CD8-positive, alpha-beta memory T cell (primary cell): ENCODE measurements at places on chromosomes 11 and 22.

DNA sequence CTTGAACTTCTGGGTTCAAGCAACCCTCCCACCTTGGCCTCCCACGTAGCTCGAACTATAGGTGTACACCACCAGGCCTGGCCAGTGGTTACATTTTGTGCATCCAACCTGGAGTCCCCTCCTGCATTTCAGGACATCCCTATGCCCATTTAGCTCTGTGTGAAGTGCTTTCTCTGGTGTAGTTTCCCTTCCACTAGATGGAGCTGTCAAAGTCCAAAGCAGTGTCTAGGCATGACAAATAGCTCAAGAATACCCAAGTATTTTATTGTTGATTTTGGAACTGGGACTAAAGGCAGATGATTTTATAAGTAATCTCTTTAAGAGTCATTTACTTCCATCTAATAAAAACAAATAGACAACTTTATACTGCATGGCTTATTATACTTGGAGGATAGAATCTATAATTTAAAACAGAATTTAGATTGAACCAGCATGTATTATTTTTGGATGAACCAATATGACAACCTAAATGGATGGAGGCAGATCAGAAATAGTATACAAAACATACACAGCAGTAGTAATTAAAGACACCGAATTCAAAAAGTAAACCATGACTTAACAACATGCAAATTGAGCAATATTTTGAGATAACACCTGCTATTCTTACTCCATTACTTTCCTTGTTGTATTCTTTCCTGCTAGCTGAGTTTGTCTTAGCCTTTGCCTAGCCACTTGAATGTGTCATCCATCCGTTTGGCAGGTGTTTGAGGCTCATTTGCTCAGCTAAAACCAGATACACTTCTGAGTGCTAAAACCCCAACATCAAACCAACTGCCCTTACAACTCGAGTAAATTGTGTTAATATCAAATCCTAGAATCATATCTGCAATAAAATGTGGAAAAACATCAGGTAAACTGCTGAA, 37.7 kb downstream of the EIF4ENIF1 start:
- peak; percentile 21 for DNase-seq

DNA sequence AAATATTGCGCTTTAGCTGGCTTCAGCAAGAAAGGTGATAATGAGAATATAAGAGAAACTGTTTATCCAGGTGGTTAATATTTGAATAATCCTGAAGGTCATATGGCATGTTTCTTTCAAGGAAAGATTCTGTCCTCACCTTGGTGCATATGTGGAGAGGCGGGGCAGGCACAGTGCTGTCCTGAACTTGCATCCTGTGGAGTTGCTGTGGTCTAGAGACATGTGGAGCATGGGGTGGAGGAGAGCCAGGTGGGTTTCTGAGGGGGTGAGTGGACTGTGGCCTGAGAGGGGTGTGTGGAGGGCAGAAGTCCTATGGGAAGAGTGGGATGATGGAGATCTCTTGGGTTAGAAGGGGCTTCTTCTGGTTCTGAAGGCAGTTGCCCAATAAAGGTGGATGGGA, 65.5 kb downstream of the GRIK4 start:
- DNase-seq: no peak

DNA sequence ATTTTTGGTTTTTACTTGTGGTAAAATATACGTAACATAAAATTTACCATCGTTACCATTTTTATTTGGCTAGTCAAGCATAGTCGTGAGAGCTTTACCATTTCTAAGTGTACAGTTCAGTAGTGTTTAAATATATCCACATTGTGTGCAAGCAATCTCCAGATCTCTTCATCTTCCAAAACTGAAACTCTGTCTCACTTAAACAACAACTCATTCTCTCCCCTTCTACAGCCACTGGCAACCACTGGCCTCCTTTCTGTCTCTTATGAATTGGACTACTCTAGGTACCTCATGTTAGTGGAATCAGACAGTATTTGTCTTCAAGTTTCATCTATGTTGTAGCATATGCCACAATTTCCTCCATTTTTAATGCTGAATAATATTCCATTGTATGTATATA, 37.4 kb downstream of the SMC1B start:
- no peak for DNase-seq

DNA sequence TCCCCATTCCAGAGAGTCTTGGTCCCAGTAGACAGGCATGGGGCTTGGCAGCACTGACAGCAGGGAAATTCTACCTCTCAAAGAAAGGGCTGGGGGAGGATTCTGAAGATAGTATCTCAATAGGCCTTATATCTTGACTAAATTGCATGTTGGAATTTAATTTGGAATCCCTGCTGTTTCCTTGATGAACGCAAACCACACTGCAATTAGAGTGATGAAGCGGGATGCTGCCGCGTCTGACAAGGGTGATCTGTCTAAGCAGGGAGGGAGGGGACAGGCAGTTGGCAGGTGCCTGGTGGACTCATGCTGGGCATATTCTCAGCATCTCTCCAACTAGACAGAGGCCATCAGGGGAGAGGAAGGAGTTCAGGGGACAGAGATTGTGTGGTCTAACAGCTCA, 48.4 kb downstream of the COMMD9 start:
- no peak for DNase-seq

- DNase-seq: no peak
Measured at GRCh38 chr22:31852691-31853421, 91.5 kb upstream of the YWHAH start.

- no peak for DNase-seq
Measured at GRCh38 chr11:1012740-1013630, 23.5 kb downstream of the MUC6 start.

DNA sequence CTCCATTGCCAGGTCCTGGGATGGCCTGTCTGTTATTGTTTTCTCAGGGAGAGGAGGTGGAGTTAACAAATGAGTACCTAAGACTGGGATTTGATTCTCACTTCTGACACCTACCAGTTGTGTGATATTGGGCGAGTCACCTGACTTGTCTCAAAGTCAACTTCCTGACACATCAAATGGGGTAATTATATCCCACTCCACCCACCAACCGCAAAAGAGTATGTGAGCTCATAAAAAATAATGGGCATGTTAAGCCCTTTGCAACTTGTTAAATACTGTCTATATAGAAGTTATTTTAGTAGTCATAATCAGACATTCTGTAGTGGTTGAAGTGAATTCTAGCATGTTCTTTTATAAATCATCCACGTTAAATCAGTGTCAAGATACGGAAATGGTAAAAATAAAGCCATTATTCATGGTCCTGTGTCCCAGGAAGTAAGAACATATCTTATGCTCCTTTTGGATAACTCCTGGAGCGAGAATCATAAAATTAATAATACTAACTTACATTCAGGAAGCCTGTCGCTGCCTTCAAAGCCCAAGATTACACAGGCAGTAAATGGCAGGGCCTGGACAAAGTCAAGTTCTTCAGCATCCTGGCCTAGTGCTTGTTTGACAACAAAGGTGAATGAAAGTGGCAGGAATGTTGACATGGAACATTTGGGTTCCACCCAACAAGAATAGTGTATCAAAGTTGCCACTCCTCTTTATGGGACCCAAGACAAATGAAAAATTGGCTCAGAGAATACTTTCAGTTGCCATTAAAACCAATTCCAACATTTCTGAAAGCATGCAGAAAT, 54.3 kb downstream of the SYTL2 start:
- DNase-seq: peak; percentile 71

DNA sequence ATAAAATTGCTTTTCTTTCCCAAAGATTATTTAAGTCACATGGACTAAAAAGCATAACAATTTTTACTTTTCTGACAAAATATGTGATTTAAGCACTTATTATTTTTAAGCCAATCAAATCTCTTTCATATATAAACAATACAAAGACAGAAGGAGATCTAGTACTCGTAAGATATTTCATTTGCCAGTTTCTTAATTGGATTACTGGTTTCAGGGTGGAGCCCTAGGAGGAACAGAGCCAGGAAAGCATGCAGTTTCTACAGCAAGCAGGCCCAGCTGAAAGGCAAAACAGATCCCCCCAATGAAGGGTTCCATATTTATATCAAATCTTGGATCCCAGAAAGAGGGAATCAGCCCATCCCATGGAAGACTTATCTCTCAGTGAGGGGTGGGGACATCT, 177.0 kb downstream of the KIF18A start:
- no peak for DNase-seq

DNA sequence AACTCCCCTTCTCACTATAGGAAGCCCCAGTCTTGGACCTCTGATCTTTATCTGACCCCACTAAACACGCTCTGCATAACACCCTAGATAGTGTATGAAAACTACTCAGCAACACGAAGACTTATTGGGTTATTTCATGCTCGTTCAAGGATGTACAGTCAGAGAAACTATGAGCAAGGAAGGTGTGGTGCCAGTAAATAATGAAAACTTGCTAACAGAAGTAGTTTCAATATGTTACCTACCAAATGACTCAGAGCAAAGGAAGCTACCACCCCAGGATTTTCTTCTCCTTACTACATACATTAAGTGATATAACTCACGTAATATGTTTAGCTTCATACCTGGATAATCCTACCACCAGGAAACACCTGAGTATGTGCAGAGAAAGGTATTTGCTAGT, 25.9 kb upstream of the LYVE1 start:
- DNase-seq: no peak

GRCh38 chr22:44917372-44918165, 92.2 kb downstream of the PHF21B start:
- DNase-seq: no peak

DNA sequence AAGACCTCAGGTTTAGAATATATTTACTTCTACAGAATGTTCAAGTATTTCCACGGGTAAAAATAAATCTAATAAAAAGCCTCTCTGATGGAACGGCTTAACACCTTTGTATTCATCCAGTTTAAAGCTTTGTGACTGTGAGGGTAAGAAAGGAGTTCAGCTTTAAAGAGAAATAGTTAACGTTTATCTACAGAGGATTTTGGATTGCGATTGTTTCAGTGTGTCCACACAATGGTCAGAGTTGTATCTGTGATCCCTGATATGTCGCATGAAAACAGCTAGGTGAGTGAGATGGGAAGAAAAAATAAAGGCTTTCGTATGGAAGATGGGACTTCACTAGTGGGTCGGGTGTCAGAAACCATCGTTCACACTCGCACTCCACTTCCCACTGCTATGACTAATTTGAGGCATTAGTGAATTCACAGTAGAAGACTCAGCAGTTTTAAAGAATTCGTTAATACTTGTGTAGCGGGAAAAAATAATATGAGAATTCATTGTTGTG, 1.6 kb downstream of the APLP2 start:
- DNase-seq: no peak

- no peak for DNase-seq
Measured at GRCh38 chr11:122167100-122167499, 51.1 kb upstream of the BLID start.
